ENCODE measurements at places on chromosomes 7 and 10.

DNA sequence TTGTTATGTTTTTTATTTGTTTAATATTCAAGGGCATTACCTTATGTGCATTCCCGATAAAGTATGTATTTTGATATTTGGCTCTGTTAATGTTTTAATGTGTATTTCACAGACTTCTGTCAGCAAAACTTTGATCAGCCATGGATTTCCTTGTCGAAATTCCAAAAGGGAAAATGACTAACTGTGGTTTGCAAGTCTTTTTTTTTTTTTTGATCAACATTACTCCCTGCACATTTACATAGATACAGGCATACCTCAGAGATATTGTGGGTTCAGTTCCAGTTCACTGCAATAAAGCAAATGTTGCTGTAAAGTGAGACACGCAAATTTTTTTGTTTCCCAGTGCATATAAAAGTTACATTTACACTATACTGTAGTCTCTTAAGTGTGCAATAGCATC, 351.9 kb downstream of the CXCL12 start:
- H3K27me3 ChIP-seq: peaks cover 2% of the 10 kb centered on the region
- H3K4me3 ChIP-seq: no peak overlapping the region
- no peak for DNase-seq
- no peak overlapping the region for H3K27ac ChIP-seq
- no peaks in the 10 kb centered on the region for H3K4me1 ChIP-seq
- H3K36me3 ChIP-seq: no peaks in the 10 kb centered on the region

DNA sequence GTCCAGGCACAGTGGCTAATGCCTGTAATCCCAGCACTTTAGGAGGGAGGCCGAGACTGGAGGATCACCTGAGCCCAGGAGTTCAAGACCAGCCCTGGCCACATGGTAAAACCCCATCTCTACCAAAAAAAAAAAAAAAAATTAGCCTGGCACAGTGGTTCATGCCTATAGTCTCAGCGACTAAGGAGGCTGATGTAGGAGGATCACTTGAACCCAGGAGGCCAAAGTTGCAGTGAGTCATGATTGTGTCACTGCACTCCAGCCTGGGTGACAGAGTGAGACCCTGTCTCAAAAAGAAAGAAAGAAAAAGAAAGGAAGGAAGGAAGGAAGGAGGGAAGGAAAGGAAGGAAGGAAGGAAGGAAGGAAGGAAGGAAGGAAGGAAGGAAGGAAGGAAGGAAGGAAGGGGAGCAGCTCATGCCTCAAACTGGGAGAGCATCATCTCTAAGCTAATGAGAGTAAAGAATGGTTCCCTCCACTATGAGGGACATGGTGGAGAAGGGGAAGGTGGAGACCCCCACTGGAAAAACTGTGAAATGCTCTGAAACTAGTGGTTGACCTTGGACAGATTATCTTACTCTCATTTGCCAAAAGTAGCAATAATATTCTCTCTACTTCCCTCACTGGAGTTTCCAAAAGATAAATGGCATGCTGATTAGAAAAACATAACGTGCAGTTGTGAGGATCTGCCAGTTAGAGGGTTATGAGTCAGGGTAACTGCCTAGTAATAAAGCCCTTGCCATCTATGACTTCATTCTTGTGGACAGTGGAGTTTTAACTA, 16.8 kb downstream of the GIMAP5 start:
- H3K4me3 ChIP-seq: peak overlapping the region; percentile 49
- no peak for DNase-seq
- H3K4me1 ChIP-seq: peaks cover 45% of the 10 kb centered on the region
- peak overlapping the region; percentile 86 for H3K27ac ChIP-seq
- peaks cover 2% of the 10 kb centered on the region for H3K27me3 ChIP-seq

DNA sequence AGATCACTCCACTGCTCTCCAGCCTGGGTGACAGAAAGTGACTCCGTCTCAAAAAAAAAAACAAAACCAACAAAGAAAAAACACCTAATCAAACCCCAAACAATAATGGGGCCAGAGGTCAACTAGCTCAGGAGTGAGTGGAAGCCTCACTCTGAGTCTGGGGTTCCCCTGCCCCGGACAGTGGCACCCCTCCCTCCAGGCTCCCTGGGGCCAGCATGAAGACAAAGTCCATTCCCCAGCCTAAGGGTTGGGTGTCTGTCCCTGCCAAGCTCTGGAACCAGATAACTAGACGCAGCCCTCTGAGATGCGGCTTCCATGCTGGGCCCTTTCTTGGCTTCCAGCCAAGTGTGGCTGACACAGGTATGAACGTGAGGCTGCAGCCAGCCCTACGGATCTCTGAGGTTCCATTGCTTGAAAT, 1.7 kb upstream of the FUOM start:
- DNase-seq: no peak
- no peak overlapping the region for H3K27ac ChIP-seq
- H3K4me3 ChIP-seq: no peak overlapping the region
- H3K4me1 ChIP-seq: peaks cover 4% of the 10 kb centered on the region
- peaks cover 6% of the 10 kb centered on the region for H3K36me3 ChIP-seq

DNA sequence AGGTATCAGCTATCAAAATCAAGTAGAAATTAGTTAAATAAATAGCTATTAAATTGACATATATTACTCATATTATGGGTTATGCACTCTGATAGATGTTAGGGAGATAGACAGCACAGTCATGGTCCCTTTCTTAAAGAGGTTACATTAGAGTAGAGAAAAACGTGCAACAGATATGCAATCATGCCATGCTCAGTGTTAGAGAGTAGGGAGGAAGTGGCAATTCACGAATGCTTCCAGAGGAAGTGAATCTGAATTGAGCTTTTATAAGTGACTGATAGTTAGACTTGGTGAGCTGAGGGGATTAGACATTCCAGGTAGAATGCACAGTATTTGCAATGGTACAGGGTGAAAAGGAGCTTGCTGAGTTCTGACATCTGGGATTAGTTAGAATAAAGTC, 349.8 kb downstream of the NXPH1 start:
- DNase-seq: no peak
- H3K36me3 ChIP-seq: no peaks in the 10 kb centered on the region
- no peaks in the 10 kb centered on the region for H3K4me1 ChIP-seq
- no peak overlapping the region for H3K27ac ChIP-seq

GRCh38 chr7:100489121-100489520, 5.4 kb downstream of the NYAP1 start:
- peaks cover 18% of the 10 kb centered on the region for H3K27me3 ChIP-seq
- H3K36me3 ChIP-seq: no peaks in the 10 kb centered on the region
- peaks cover 6% of the 10 kb centered on the region for H3K4me1 ChIP-seq
- H3K27ac ChIP-seq: no peak overlapping the region

- H3K36me3 ChIP-seq: no peaks in the 10 kb centered on the region
- H3K4me1 ChIP-seq: no peaks in the 10 kb centered on the region
- H3K27ac ChIP-seq: no peak overlapping the region
- H3K4me3 ChIP-seq: no peak overlapping the region
Measured at GRCh38 chr10:5498791-5499492, 428 bp downstream of the CALML5 start.

DNA sequence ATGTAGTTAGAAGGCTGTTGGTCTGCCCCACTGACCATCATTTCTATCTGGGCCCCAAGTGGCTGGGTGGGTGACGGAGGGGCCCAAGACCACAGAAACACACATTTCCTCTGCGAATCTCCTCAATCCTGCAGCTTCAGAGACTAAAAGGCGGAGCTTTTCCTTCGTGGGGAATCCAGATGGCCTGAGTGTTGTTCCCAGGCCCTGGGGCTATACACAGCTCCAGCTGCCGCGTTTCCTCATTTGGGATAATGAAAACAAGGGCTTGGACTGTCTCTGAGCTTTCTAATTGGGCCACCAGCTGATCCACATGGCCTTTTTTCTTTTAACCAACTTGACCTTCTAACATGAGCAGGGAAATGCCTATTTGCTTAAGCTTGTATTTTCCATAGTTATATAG, 339.9 kb downstream of the CXCL12 start:
- no peak for DNase-seq
- H3K27ac ChIP-seq: no peak overlapping the region
- H3K4me1 ChIP-seq: no peaks in the 10 kb centered on the region
- no peaks in the 10 kb centered on the region for H3K36me3 ChIP-seq
- no peak overlapping the region for H3K4me3 ChIP-seq
- peaks cover 5% of the 10 kb centered on the region for H3K27me3 ChIP-seq

DNA sequence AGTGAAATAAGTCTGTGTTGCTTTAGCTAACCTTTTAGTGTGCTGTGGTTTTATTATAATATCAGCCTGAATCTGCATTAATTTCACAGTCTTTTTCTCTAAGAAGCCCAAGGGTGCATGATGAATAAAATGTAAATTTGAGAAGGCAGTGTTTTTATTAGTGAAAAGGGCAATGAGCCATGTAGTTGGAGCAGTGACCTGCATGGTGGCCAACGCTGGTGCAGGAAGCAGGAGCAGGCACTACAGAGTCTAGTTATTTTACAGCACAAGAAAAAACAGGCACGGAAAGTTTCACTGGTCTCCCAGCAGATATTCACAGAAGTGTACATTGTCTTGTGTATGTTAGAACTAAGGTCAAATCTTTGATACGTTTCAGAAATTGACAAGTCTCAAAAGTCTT, 247.8 kb downstream of the CELF2 start:
- H3K27me3 ChIP-seq: no peaks in the 10 kb centered on the region
- no peak for DNase-seq
- peaks cover 54% of the 10 kb centered on the region for H3K4me1 ChIP-seq
- H3K27ac ChIP-seq: no peak overlapping the region
- H3K4me3 ChIP-seq: no peak overlapping the region
- H3K36me3 ChIP-seq: peaks cover 78% of the 10 kb centered on the region

DNA sequence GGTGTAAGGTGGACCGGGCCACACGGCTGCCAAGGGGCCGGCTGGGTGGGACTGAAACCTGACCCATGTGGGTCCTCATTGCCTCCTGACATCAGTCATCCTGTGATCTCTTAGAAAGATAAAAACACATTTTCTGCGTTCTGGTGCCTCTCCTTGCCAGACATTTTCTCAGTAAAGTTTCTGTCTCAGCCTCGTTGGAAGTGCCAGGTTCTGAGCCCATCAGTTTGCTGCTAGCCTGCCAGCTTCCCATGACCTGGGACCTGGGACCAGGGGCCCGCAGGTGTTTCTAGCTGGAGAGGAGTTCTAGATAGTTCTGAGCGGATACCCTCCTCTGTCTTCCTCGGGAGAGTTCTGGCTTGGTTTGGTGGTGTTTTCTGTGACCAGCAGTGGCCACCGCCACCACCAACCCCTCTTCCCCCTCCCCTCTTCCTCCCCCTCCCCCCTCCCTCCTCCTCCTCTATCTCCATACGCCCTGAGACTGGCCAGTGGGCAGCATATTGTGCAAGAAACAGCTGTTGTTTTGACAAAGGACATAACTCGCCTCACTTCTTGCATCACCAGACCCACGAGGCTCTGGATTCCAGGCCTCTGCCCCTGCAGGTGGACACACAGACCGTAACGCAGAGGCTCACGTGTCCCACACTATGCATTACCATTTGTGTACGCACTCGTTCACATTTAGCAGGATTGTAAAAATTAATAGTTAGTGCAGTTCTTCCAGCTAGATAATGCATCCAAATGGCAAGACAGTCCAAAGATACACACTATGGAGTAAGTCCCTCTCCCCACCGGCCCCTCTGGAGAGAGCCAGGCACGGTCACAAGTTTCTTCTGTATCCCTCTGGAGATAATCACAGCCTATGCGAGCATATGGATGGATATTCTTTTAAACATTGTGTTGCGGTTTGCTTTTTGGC, 94.6 kb downstream of the CUX1 start:
- no peaks in the 10 kb centered on the region for H3K27me3 ChIP-seq
- no peak for DNase-seq
- no peaks in the 10 kb centered on the region for H3K36me3 ChIP-seq
- peaks cover 6% of the 10 kb centered on the region for H3K4me1 ChIP-seq
- no peak overlapping the region for H3K4me3 ChIP-seq
- H3K27ac ChIP-seq: no peak overlapping the region

DNA sequence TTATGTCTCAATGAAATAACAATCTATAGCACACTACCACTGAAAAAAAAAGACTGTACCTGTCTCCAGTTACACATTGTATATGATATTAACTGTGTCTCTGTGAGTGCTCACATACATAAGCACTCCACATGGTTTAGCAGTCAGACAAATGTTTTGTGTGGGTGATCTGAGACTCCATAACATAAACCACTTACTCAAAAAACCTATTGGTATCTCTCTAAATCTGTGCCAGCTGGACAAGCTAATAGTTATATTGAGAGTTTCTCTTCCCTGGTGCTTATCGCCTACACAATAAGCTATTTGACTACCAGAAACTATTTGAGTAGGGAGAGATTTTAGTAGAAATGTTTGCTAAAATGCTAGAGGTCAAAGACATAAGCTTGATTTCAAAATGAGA, 190.1 kb upstream of the AGR3 start:
- no peak overlapping the region for H3K4me3 ChIP-seq
- DNase-seq: no peak
- no peaks in the 10 kb centered on the region for H3K4me1 ChIP-seq
- H3K36me3 ChIP-seq: no peaks in the 10 kb centered on the region

GRCh38 chr10:78258323-78259030, 224.8 kb downstream of the RPS24 start:
- no peak overlapping the region for H3K4me3 ChIP-seq
- no peaks in the 10 kb centered on the region for H3K36me3 ChIP-seq
- H3K27me3 ChIP-seq: peaks cover 4% of the 10 kb centered on the region

GRCh38 chr7:47282790-47283496, 299.0 kb downstream of the TNS3 start:
- H3K4me1 ChIP-seq: no peaks in the 10 kb centered on the region
- H3K27me3 ChIP-seq: no peaks in the 10 kb centered on the region
- no peak overlapping the region for H3K4me3 ChIP-seq
- no peak overlapping the region for H3K27ac ChIP-seq
- no peak for DNase-seq

DNA sequence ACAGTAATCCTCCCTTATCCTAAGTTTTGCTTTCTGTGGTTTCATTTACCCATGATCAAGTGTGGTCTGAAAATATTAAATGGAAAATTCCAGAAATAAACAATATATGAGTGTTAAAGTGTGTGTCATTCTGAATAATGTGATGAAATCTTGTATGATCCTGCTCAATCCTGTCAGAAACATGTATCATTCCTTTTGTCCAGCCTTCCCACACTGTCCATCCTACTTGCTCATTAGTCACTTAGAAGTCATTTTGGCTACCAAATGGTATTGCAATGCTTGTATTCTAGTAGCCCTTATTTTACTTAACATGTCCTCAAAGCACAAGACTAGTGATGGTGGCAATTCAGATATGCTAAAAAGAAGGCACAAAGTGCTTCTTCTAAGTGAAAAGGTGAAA, 1211.2 kb upstream of the SORCS1 start:
- no peak overlapping the region for H3K4me3 ChIP-seq
- no peaks in the 10 kb centered on the region for H3K27me3 ChIP-seq
- no peaks in the 10 kb centered on the region for H3K36me3 ChIP-seq
- H3K4me1 ChIP-seq: no peaks in the 10 kb centered on the region
- DNase-seq: no peak
- H3K27ac ChIP-seq: no peak overlapping the region

- no peaks in the 10 kb centered on the region for H3K27me3 ChIP-seq
- no peaks in the 10 kb centered on the region for H3K4me1 ChIP-seq
- no peak overlapping the region for H3K27ac ChIP-seq
- DNase-seq: no peak
- no peaks in the 10 kb centered on the region for H3K36me3 ChIP-seq
- no peak overlapping the region for H3K4me3 ChIP-seq
Measured at GRCh38 chr10:127046975-127047877, 142.0 kb downstream of the DOCK1 start.

- no peaks in the 10 kb centered on the region for H3K36me3 ChIP-seq
- no peak overlapping the region for H3K27ac ChIP-seq
- no peaks in the 10 kb centered on the region for H3K27me3 ChIP-seq
- no peaks in the 10 kb centered on the region for H3K4me1 ChIP-seq
- DNase-seq: no peak
- no peak overlapping the region for H3K4me3 ChIP-seq
Measured at GRCh38 chr10:127398140-127398970, 150.8 kb upstream of the NPS start.

GRCh38 chr10:48685731-48686130, 1.1 kb downstream of the WDFY4 start:
- no peaks in the 10 kb centered on the region for H3K36me3 ChIP-seq
- peaks cover 3% of the 10 kb centered on the region for H3K27me3 ChIP-seq
- no peak overlapping the region for H3K27ac ChIP-seq
- no peaks in the 10 kb centered on the region for H3K4me1 ChIP-seq
- DNase-seq: no peak

Measured in T-helper 2 cell treated with Interferon-gamma antibody and Interleukin-4, amounts not matched to agents 5 μg/mL and 100 μg/mL, for 36 hours (primary cell).